Upper lobe of left lung (tissue), 6 donors: ENCODE measurements at places on chromosomes 5 and 9. TPM values are rescaled to one million over a fixed set of nuclear protein-coding genes. Genes with fewer than 3 reads are reported as not detected.
A peak's percentile ranks its signal among the peaks of the same experiment; 100 is the strongest.

Gene ENTPD2
- total RNA-seq: not detected

DNA sequence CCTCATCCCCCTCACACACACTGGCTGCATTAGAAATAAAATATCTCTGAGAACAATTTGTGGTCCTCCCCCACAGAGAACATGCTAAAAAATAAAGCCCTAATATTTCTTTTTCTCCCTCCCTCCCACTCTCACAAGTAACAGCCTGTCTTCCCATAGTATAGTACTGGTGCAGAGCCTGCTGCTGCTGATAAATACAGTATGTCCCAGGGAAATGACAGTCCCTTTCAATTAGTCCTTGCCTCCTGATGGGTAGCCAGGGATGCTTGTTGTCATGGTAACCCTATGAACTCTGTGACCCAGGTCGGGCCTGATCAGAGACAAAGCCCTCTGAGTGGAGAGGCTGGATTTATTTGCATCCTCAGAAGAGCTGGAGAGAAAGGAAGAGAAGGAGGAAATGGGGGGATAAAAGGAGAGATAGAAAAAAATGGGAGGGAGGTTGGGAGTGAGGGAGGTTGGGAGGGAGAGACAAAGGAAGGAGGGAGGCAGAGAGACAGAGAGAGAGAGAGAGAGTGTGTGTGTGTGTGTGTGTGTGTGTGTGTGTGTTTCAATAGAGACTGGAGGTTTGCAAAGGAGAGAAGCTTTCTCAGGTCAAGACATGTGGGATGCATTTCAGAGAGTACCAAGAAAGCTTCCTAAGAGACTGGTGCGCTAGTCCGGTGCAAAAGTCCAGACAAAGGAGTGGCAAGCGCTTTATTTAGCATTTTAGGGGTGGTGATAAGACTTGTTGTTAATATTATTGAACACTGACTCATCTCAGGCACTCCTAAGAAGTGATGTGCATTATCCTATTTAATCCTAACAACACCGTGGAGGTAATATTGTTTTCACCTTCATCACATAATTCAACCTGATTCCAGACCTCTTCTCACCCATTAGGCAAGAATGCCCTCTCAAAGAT, 260.8 kb downstream of the FAM114A2 start:
- H3K36me3 ChIP-seq: no peaks in the 10 kb centered on the region
- no peak for DNase-seq
- no peak overlapping the region for H3K27ac ChIP-seq
- H3K27me3 ChIP-seq: no peaks in the 10 kb centered on the region
- H3K4me1 ChIP-seq: no peaks in the 10 kb centered on the region

GRCh38 chr5:157328277-157328912, 62.5 kb downstream of the CYFIP2 start:
- H3K4me1 ChIP-seq: peaks cover 7% of the 10 kb centered on the region
- no peak overlapping the region for H3K27ac ChIP-seq
- DNase-seq: peak; percentile 76
- H3K36me3 ChIP-seq: peaks cover 33% of the 10 kb centered on the region
- H3K4me3 ChIP-seq: peak overlapping the region; percentile 18

DNA sequence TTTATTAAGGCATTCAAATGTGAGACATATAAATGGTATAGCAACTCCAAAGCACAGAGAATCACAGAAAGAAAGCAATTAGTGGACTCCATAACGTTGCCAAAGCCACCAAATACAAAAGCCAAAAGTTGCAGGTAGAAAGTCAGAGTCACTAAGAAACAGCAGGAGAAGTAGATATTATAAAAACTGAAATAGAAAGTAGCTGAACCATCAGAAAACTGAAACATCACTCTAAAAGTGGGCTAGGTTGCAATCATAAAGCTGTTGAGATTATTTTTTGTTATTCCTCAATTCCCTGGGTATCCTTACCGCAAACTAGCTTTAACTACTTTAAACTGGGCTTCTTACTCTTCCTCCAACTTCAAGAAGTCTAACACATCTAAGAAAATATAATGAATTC, 108.1 kb upstream of the ARRDC3 start:
- no peaks in the 10 kb centered on the region for H3K36me3 ChIP-seq
- H3K27me3 ChIP-seq: no peaks in the 10 kb centered on the region
- no peak overlapping the region for H3K27ac ChIP-seq
- H3K4me3 ChIP-seq: no peak overlapping the region
- no peaks in the 10 kb centered on the region for H3K4me1 ChIP-seq

Gene CCDC69
- total RNA-seq: 66.0 TPM

GRCh38 chr9:113160571-113160970, 9.8 kb downstream of the SLC31A2 start:
- no peaks in the 10 kb centered on the region for H3K27me3 ChIP-seq
- H3K27ac ChIP-seq: no peak overlapping the region
- peaks cover 10% of the 10 kb centered on the region for H3K4me1 ChIP-seq
- H3K4me3 ChIP-seq: no peak overlapping the region

- H3K27me3 ChIP-seq: no peaks in the 10 kb centered on the region
- H3K4me1 ChIP-seq: peaks cover 2% of the 10 kb centered on the region
- no peak overlapping the region for H3K4me3 ChIP-seq
- H3K27ac ChIP-seq: no peak overlapping the region
- no peak for DNase-seq
These were observed 25.8 kb upstream of the KIF12 start for GRCh38 chr9:114124666-114125475.

GRCh38 chr5:138274189-138274853, at the start of gene GFRA3:
Gene GFRA3 (minus strand): TSS chr5:138274621. CDS start chr5:138274424, 197 bp downstream.
- DNase-seq: no peak
- H3K36me3 ChIP-seq: no peaks in the 10 kb centered on the region
- peak within 1 kb of the TSS; percentile 33 for H3K4me3 ChIP-seq
- peaks cover 5% of the 10 kb centered on the region for H3K27me3 ChIP-seq

- H3K27me3 ChIP-seq: peaks cover 5% of the 10 kb centered on the region
- no peak overlapping the region for H3K4me3 ChIP-seq
- H3K27ac ChIP-seq: no peak overlapping the region
- H3K4me1 ChIP-seq: peaks cover 4% of the 10 kb centered on the region
- H3K36me3 ChIP-seq: no peaks in the 10 kb centered on the region
These were observed 55.4 kb upstream of the RNF130 start for GRCh38 chr5:180126716-180127681.

- H3K27ac ChIP-seq: no peak overlapping the region
- no peaks in the 10 kb centered on the region for H3K36me3 ChIP-seq
- H3K4me3 ChIP-seq: no peak overlapping the region
- no peaks in the 10 kb centered on the region for H3K27me3 ChIP-seq
- no peak for DNase-seq
These were observed 317.1 kb downstream of the KCTD16 start for GRCh38 chr5:144487761-144488160.

Gene GRIA1
- 9.0 TPM for total RNA-seq

- no peak overlapping the region for H3K27ac ChIP-seq
- no peaks in the 10 kb centered on the region for H3K36me3 ChIP-seq
- DNase-seq: no peak
- H3K27me3 ChIP-seq: no peaks in the 10 kb centered on the region
These were observed 223.2 kb upstream of the ACO1 start for GRCh38 chr9:32161209-32161608.

Gene SV2C
- total RNA-seq: 0.20 TPM

GRCh38 chr5:90590170-90590569, 31.6 kb downstream of the ADGRV1 start:
- DNase-seq: no peak
- H3K36me3 ChIP-seq: no peaks in the 10 kb centered on the region
- no peaks in the 10 kb centered on the region for H3K4me1 ChIP-seq
- H3K27me3 ChIP-seq: no peaks in the 10 kb centered on the region
- H3K4me3 ChIP-seq: no peak overlapping the region

Gene KLHL3
- 5.9 TPM for total RNA-seq

- H3K36me3 ChIP-seq: no peaks in the 10 kb centered on the region
- H3K27ac ChIP-seq: no peak overlapping the region
- H3K4me1 ChIP-seq: no peaks in the 10 kb centered on the region
- H3K27me3 ChIP-seq: no peaks in the 10 kb centered on the region
- no peak for DNase-seq
These were observed 256.2 kb downstream of the ACTL7B start for GRCh38 chr9:108599571-108599970.

Gene TXN
- 170 TPM for total RNA-seq

Gene HRH2
- 6.8 TPM for total RNA-seq

Gene SLC25A2
- not detected for total RNA-seq

- peak; percentile 83 for DNase-seq
- peak overlapping the region; percentile 90 for H3K4me3 ChIP-seq
- H3K27ac ChIP-seq: peak overlapping the region; percentile 99
- no peaks in the 10 kb centered on the region for H3K27me3 ChIP-seq
These were observed 27.9 kb upstream of the MGAT1 start for GRCh38 chr5:180830253-180831138.

DNA sequence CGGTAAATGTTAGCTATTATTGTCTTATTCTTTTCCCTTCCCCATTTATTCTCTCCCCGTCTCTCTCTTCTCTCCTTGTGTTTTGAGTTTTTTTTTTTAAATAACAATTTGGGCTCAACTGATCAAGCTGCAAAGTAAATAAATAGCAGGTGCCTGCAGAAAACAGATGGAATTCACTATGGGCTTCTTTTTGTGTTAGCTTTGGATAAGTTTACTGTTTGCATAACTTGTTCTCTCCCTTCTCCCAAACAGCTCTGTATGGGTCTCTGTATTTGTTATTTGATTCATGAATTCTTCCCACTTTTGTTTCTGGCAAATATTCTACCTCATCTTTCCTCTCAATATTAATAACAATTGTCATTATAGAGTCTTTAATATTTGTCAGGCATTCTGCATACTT, 111.8 kb upstream of the ASTN2 start:
- no peaks in the 10 kb centered on the region for H3K36me3 ChIP-seq
- no peak for DNase-seq
- H3K27me3 ChIP-seq: no peaks in the 10 kb centered on the region
- no peaks in the 10 kb centered on the region for H3K4me1 ChIP-seq
- H3K4me3 ChIP-seq: no peak overlapping the region

Gene SNAPC4
- 35.6 TPM for total RNA-seq

DNA sequence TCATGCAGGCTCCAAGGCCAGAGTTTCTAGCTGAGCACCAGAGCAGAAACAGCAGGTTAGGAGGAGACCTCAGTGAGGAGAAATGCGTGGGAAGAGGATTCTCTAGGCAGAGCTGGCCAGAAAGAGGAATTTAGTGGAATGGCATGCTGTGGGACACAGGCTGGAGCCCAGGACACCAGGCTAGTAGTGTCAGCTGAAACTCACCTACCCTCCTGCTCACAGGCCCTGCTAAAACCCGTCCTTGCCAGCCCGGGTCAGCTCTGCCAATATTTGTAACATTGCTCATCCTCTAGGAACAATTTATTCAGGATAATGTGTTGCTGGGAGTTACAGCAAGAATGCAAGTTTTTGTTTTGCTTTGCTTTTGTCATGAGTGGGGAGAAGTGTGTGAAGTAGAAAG, 40.2 kb upstream of the AGXT2 start:
- no peak overlapping the region for H3K27ac ChIP-seq
- H3K27me3 ChIP-seq: no peaks in the 10 kb centered on the region
- H3K36me3 ChIP-seq: no peaks in the 10 kb centered on the region

DNA sequence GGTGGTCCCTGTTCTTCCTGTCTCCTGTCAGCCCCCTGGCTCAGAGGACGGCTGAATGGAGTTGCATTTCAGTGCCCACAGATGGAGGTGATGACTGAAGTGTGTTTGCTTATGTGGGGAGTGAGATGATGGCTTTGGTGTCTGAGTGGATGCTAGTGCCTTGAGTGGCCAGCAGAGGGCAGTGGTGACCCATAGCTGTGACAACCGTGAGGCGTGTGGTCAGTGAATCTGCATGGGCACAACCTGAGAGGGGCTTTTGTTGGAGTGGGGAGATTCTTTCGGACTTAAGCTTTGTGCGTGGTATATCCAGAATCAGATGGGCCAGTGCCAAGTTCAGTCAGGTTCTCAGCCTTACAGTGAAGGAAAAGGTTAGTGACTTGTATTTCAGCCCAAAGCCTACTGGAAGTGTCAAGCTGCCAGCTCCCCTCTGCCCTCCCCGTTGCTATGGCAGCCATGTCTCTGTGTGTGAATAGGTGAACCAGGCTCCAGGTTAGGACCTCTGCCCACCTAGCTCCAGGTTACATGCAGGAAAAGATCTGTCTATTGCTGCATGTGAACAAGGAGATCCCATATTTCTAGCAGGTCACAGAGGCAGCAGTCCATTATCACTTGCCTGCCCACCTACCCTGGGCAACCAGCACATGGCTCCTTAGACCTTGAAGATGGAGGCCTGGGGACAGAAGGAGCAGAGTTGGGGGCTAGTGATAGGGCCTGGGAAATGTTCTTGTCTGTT, 14.7 kb upstream of the CXXC5 start:
- no peak overlapping the region for H3K4me3 ChIP-seq
- DNase-seq: peak; percentile 78
- H3K4me1 ChIP-seq: peaks cover 28% of the 10 kb centered on the region

Gene POMT1
- total RNA-seq: 26.8 TPM

GRCh38 chr9:31334837-31335528, 1049.5 kb upstream of the ACO1 start:
- no peaks in the 10 kb centered on the region for H3K27me3 ChIP-seq
- H3K36me3 ChIP-seq: no peaks in the 10 kb centered on the region

GRCh38 chr5:160231783-160232342, 2.6 kb downstream of the FABP6 start:
- no peaks in the 10 kb centered on the region for H3K27me3 ChIP-seq
- H3K4me3 ChIP-seq: no peak overlapping the region
- H3K27ac ChIP-seq: no peak overlapping the region
- no peaks in the 10 kb centered on the region for H3K36me3 ChIP-seq
- DNase-seq: no peak

DNA sequence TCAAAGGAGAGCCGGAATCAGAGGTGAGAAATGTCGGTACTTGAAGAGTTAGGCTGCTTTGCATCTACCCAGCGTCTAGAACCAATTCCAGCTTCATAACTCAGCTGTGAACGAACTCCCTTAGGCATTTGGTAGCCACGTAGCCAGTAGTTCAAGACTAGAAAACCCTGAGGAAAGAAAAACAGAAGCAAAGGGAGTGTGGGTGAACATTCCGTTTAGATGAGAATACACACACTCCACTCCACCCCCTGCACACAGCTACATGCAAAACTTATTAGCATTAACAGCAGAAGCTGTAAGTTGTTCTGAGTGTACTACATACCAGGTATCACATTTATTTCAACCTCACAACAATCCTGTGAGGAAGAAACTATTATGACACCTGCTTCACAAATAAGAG, 78.3 kb downstream of the SMIM23 start:
- H3K27ac ChIP-seq: no peak overlapping the region
- H3K4me1 ChIP-seq: peaks cover 2% of the 10 kb centered on the region
- peaks cover 5% of the 10 kb centered on the region for H3K36me3 ChIP-seq
- DNase-seq: no peak
- no peaks in the 10 kb centered on the region for H3K27me3 ChIP-seq

Gene TNFSF8
- 6.5 TPM for total RNA-seq

- H3K4me1 ChIP-seq: no peaks in the 10 kb centered on the region
- no peaks in the 10 kb centered on the region for H3K36me3 ChIP-seq
- H3K4me3 ChIP-seq: no peak overlapping the region
- no peaks in the 10 kb centered on the region for H3K27me3 ChIP-seq
- no peak overlapping the region for H3K27ac ChIP-seq
These were observed 52.6 kb upstream of the TNC start for GRCh38 chr9:115170358-115171073.
